Cardiac muscle cell (in vitro differentiated cells and primary cell): ENCODE measurements at places on chromosomes 13 and 19. TPM values are rescaled to one million over a fixed set of nuclear protein-coding genes. Genes with fewer than 3 reads are reported as not detected.

Gene KLK2
- polyA plus RNA-seq = not detected in 2 replicates

Gene ZFR2
- 43.0 and 44.7 TPM in 2 replicates for polyA plus RNA-seq

Gene MBD3L2
- polyA plus RNA-seq = not detected in 2 replicates

Gene WDR88
- polyA plus RNA-seq = 0.78 and 0.79 TPM in 2 replicates

Gene ZNF574
- polyA plus RNA-seq = 23.9 and 32.5 TPM in 2 replicates

Gene ZNF429
- polyA plus RNA-seq = 53.9 and 54.0 TPM in 2 replicates

Gene SLC27A5
- 22.5 and 22.8 TPM in 2 replicates for polyA plus RNA-seq

Gene SLC46A3
- polyA plus RNA-seq = 9.8 and 10.3 TPM in 2 replicates

Gene MAB21L1
- 0.27 and 0.29 TPM in 2 replicates for polyA plus RNA-seq

Gene PCP2
- 0.34 and 0.70 TPM in 2 replicates for polyA plus RNA-seq

Gene ZNF443
- 3.8 and 4.1 TPM in 2 replicates for polyA plus RNA-seq

Gene KRTDAP
- 1.4 and 2.2 TPM in 2 replicates for polyA plus RNA-seq

Gene FAAP24
- polyA plus RNA-seq = 3.1 and 3.3 TPM in 2 replicates

Gene KCNN4
- polyA plus RNA-seq = not detected in 2 replicates

Gene IGFL3
- 0.37 TPM in 1 of 2 replicates, not detected in the other for polyA plus RNA-seq

Gene PSG7
- not detected in 2 replicates for polyA plus RNA-seq

Gene SIGLEC8
- polyA plus RNA-seq = not detected in 2 replicates

Gene RHPN2
- polyA plus RNA-seq = 11.7 and 12.5 TPM in 2 replicates

Gene GAPDHS
- polyA plus RNA-seq = not detected in 2 replicates

Gene OR7A5
- polyA plus RNA-seq = not detected in 2 replicates

Gene NLRP9
- polyA plus RNA-seq = not detected in 2 replicates

Gene RYR1
- polyA plus RNA-seq = 0.71 and 3.5 TPM in 2 replicates

Gene LILRA5
- polyA plus RNA-seq = not detected in 2 replicates

Gene ZNF726
- 0.79 and 1.7 TPM in 2 replicates for polyA plus RNA-seq

Gene UBE2L5
- not detected in 2 replicates for polyA plus RNA-seq

Gene TGFBR3L
- 2.6 and 11.8 TPM in 2 replicates for polyA plus RNA-seq

Gene ZNF628
- polyA plus RNA-seq = 0.95 and 0.96 TPM in 2 replicates

Gene PLA2G4C
- polyA plus RNA-seq = 4.3 and 5.5 TPM in 2 replicates

Gene CPB2
- polyA plus RNA-seq = not detected in 2 replicates

Gene CLIP3
- polyA plus RNA-seq = 18.9 and 26.4 TPM in 2 replicates

Gene OR7E24
- not detected in 2 replicates for polyA plus RNA-seq

Gene PRSS57
- 0.22 TPM in 1 of 2 replicates, not detected in the other for polyA plus RNA-seq

Gene ZNF681
- polyA plus RNA-seq = 1.4 and 3.2 TPM in 2 replicates

Gene CEACAM5
- not detected in 2 replicates for polyA plus RNA-seq

Gene IQCN
- polyA plus RNA-seq = 0.38 and 0.72 TPM in 2 replicates
